ENCODE measurements at places on chromosomes 1 and 21.

DNA sequence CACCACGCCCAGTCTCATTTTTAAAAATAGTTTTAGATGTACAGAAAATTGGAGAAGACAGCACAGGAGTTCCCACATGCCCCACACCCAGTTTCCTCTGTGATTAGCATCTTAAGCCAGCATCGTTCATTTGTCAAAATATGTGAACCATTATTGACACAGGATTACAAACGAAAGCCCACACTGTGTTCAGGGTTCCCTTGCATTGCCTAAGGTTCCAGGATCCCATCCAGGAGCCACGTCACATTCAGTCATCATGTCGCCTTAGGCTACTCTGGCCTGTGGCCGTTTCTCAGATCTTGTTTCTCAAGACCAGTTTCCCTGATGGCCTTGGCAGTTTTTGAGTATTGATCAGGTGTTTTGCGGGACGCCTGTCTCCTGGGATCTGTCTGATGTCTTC, 34.7 kb upstream of the TNFRSF1B start:
- peak; percentile 93 for DNase-seq

- peak; percentile 18 for DNase-seq
Observed at GRCh38 chr1:116725798-116726197, 28.4 kb upstream of the CD2 start.

DNA sequence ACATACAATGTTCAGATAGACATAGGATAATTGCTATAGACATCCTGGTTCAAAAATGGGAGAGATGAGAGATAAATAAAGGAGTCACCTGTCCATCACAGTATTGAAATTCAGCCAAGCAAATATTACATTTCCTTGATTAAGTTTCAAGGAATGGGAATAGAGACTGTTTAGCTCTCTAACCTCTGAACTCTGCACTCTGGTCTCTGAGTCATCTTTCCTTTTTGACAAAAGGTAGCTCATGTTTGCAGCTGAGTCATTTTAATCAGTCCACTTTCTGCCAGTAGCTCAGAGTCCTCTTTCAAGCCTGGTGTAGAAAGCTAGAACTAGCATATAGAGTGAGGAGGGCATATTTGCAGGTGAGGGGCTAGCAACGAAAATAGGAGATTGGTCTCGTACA, 51.4 kb upstream of the GJA8 start:
- DNase-seq: no peak

DNA sequence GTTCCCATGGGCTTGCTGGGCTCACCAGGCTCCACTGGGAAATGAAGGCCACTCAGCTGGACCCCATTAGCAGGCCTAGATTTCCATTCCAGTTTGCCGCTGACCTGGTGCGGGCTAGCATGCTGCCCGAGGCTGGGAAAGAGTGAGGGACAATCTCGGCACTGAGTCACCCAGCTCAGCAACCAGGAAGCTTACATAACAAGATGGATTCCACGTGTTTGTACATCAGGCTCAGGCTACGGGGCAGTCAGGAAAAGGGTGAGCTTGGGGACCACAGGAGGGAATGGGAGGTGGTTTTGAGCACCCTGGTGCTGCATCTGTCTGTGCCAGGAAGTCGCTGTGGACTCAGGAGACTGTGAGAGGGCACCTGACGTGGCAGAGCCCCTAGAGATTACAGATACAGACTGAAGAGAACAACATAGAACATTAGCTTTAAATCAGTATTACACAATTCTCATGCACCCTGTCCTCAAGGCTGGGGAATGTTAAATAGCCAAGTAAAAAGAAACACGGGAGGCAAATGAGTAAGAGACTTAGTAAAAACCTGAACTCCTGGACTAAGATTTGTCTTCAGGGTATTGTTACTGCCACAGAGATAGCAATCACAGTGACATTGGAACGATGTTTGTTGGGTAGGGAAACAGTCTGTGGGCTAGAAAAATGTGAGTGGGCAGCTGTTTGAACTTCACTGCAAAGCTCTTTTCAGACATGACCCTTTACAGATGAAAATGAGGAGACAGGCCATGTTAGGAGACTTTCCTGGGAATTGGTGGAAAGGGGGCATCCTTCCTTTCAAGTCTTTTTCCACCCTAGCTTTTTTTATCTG, 51.1 kb downstream of the GLUL start:
- DNase-seq: peak; percentile 78

- DNase-seq: no peak
Observed at GRCh38 chr21:46304437-46304836, 18.3 kb downstream of the YBEY start.

GRCh38 chr1:6460301-6461050, 5.5 kb downstream of the TNFRSF25 start:
- DNase-seq: no peak

- DNase-seq: no peak
Observed at GRCh38 chr1:231667896-231668506, 41.4 kb downstream of the DISC1 start.

GRCh38 chr1:246283771-246284410, 223.2 kb downstream of the SMYD3 start:
- no peak for DNase-seq

- no peak for DNase-seq
Observed at GRCh38 chr1:178587975-178588374, 75.1 kb downstream of the TEX35 start.

DNA sequence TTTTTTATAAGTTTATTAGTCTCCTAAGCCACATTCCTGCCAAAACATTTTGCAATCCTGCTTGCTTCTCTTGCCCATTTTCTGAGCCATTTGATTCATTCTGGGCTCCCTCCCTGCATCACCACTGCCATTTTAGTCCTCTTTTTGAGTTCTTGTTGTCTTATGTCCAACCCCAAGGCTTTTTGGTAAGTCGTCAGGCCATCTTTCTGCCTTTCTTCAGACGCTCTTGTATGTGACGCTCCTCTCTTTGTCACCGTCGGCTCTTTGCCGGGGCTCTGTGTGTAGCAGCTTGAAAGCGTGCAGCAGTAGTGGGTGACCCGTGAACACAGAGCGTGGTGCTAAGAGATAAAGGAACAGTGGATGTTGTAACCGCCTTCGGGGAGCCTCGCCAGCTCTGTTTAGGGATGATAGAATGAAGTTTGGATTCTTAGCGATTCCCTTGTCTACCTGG, 14.6 kb downstream of the HUNK start:
- DNase-seq: peak; percentile 68

DNA sequence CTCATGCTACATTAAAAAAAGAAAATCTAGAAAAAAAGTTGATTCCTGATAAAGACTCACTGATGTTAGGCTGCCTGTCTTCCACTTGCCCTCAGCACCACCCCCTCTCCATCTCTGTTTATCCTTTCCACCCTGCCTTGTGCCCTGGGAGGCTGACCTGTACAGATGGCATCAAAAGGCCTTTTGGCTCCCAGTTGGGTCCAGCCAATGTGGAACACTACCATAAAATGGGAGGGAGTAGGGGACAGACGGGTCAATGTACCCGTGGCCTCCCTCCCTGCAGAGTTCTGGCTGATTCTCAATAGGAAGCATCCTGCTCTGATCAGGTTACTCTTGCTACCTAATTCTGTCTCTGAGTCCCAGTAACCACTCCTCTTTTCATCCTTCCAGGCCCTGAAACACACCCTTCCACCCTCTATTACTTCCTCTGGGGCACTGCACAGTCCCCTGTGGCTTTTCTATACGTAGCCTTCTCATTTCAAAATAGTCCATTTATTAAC, 300.0 kb downstream of the HHIPL2 start:
- DNase-seq: no peak

DNA sequence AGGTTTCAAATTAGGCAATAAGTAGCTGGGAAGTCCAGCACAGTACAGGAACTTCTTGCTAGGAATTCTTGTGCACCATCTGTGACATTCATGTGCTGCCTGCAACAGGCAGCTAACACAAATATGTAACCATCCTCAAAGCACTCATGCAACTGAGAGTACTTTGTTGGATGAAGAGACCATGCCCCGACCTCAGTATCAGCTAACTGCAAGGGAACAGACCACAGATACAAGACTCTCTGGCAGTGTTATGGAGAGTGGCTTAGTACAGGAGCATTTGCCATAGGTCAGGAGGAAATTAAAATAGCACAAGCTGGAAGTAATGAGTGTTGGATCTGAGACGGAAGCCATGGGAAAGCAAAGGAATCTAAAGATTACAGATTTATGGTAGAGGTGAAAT, 123.6 kb downstream of the LRRC53 start:
- DNase-seq: no peak

- no peak for DNase-seq
Observed at GRCh38 chr1:209134001-209134400, 449.5 kb upstream of the CAMK1G start.

DNA sequence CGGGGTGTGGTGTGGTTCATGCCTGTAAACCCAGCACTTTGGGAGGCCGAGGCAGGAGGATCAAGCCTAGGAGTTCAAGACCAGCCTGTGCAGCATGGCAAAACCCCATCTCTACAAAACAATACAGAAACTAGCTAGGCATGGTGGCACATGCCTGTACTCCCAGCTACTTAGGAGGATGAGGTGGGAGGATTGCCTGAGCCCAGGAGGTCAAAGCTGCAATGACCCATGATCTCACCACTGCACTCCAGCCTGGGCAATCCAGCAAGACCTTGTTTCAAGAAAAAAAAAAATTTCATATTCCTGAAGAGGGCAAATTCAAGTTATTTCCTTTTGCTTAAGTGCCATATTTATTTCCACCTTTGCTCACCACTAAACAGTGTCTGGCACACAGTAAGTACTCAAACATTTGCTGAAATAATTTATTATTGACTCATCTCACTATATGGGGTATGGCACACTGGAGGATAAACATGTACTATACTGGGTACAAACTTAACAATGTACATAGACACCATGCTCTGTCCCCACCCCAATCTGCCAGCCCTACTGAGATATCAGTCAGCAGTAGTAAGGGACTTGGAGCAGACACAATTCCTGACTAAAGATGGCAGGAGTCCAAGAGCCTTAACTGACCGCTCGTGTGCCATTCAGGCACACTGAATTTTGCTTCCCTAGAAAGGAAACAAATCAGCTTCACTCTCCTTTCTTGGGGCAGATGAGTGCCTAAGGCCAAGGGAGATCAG, 15.5 kb downstream of the MEAF6 start:
- peak; percentile 79 for DNase-seq

GRCh38 chr21:45382697-45382997, 22.3 kb upstream of the COL18A1 start:
- no peak for DNase-seq

- DNase-seq: peak; percentile 82
Observed at GRCh38 chr1:216221260-216221700, 202.0 kb downstream of the USH2A start.

DNA sequence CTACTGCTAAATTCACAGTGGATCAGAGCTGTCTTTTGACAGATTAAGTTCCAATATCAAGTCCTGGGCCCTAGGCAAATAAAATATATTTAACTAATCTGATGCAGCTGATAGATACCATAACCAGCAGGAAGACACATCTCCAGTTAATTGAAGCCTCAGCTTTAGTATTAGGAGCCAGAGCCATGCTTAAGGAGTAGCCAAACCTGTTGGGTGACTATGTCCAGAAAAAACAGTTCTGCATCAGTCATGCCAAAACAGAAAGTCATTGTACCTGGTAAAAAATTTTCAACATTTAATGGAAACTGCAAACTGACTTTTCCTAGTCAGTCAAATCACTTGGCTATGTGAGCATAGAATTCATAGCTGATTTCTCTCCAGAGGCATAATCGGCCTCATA, 200.5 kb upstream of the RUNX1 start:
- DNase-seq: no peak

DNA sequence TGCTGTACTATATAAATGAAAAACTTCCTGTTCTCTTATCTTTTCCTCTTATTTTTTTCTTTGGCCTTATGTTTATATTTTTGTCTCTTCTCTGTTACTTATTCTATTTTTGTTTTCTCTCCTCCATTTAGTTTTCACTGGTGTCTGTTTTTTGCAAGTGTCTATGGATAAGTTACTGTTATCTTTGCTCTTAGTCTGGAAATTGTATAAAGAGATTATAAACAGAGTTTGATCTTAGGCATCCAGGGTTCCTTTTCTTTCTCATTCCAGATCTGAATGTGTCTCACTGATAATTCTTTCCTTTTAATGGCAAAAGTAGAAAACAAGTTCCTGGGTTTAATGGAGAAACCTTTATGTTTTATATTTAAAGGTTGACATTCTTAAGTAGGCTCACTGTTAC, 34.5 kb downstream of the MAN1A2 start:
- no peak for DNase-seq

- no peak for DNase-seq
Observed at GRCh38 chr1:159949123-159949522, 3.7 kb upstream of the IGSF9 start.

- DNase-seq: no peak
Observed at GRCh38 chr1:150955280-150955679, 19.4 kb downstream of the CERS2 start.

- no peak for DNase-seq
Observed at GRCh38 chr1:117011334-117011733, 9.8 kb downstream of the CD101 start.

DNA sequence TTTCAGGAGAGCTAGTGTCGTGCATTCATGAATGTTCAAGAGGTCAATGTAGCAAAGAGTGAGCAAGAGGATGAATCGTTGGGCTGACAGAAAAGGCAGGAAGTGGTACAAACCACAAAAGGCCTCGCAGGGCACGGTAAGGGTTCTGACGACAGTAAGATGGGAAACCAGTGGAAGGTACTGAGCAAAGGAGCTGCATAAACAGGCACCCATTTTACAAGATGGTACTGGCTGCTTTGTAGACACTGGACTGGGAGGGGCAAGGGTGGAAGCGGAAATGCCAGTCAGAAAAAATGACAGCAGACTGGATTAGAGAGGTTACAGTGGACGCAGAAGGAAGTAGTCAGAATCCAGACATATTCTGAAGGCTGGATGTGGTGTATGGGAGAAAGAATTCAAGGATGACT, 123.5 kb downstream of the PTPN14 start:
- DNase-seq: peak; percentile 89

DNA sequence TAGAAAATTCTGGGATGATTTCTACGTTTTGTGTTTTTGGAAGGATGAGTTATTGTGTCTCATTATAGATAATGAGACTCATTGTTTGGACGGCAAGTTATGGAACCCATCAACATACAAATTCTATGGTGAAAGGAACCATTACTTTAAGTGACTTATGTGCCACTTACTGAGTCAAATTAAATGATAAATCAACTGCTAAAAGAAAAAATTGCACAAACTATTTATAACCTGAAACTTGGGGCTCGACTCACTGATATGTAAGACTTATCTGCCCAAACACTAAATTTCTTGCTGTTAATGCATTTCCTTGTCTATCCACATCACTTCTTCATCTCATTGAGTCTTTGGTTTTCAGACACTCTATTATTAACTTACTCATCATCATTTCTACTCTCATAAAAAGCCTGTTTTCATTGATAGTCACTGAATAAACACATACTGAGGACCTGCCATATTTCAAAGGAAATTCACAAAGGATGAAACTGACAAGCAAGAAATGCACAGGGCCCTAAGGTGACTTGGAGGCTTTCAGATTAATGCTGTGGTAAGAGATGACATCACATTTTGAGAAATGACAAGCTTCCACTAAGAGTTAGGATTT, 872.7 kb upstream of the ADAMTS5 start:
- DNase-seq: no peak

DNA sequence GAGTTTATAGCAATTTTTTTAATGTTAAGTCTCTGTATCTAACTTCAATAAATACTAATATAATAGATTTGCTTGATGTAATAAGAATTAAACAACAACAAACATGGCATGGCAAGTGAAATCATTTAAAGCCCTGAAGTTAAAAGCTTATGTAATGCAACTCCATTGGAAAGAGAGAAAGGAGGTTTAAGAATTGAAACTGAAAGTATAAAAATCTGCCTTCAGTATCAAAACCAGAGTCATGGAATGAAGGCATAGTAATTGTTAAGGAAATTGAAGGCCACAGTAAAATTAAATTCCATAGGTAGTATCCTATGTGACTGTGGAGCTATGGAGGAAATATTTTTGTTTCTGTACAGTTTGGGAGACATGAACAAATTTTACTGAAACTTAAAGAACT, 55.1 kb downstream of the PRDX6 start:
- peak; percentile 6 for DNase-seq

GRCh38 chr1:9454494-9455066, 84.7 kb upstream of the SLC25A33 start:
- no peak for DNase-seq
